ENCODE measurements at places on chromosomes 5 and 9.

DNA sequence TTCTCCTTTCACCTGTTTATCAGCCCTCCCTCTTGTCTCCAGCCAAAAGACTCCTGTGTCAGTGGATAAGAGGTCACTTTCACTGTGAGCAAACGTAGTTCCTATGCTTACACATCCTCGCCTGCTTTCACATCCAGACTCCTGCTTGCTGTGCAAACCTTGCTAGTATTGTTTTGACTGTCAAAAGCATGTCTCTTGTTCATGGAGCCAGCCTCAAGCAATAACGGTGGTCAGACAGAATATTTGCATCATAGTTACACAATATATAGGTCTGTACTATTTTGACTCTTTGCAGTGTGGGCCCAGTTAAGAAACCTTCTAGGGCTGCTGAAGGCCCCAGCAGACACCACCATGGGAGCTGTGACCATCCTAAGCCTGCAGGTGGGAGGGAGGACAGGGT, 420.0 kb downstream of the SEMA5A start:
- DNase-seq: no peak

DNA sequence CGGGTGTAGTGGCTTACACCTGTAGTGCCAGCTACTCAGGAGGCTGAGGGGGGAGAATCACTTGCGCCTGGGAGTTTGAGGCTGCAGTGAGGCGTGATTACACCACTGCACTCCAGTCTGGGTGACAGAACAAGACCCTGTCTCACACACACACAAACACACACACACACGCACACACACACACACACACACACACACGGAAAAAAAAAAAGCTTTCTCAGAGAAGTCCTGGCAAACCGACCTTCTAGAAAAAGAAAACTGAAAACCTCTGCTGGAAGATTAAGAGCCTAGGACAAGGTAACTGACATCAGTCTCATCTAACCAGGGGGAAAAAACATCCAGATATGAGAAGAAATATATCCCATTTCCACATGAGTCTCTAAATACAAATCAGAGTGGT, 140.3 kb upstream of the RETREG1 start:
- no peak for DNase-seq

GRCh38 chr5:159459951-159460538, 129.8 kb upstream of the IL12B start:
- DNase-seq: no peak

DNA sequence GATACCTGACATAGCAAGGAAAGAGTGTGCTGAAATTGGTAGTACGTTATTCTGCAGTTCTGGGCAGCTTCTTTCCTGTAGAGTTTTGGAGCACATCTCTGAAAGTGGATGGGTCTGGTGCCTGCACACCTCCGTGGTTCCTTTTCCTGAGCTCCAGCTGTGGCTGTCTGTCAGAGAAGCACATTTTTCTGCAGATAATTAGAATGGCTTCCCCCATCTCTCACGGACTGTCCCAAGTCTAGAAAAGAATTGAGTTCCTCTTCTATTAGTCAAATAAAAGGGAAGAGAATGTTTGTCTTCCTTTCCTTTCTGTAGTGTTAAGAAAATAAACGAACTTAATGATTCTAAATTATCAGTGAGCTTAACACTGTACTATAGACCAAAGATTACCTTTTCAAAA, 55.7 kb downstream of the VCAN start:
- DNase-seq: no peak

- DNase-seq: no peak
Observed at GRCh38 chr9:136268735-136269134, 23.1 kb upstream of the QSOX2 start.

Measured in stimulated activated CD4-positive, alpha-beta T cell treated with anti-CD3 and anti-CD28 coated beads, Interleukin-4, amount 100 ng/mL, for 48 hours (primary cell).